ENCODE measurements at places on chromosomes 6 and 20.
A peak's percentile ranks its signal among the peaks of the same experiment; 100 is the strongest.

- no peak for DNase-seq
Measured at GRCh38 chr6:131602781-131603312, 25.2 kb downstream of the MED23 start.

DNA sequence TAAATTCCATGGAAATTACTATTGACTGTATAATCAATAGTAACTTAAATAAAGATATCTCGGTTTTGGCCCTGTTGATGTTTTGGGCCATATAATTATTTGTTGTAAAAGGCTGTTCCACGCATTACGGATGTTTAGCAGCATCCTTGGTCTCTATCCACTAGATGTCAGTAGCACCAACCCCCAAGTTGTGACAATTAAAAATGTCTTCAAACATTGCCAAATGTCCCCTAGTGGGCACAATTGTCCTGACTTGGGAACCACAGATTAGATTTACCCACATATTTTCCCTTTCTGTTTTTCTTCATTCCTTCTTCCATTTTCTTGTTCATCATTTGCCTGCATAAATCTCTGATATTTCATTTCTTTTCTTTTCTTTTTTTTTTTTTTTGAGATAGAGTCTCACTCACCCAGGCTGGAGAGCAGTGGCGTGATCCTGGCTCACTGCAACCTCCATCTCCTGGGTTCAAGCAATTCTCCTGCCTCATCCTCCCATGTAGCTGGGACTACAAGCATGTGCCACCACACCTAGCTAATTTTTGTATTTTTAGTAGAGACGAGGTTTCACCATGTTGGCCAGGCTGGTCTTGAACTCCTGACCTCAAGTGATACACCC is 13.6 kb upstream of the WFDC8 start:
- no peak for DNase-seq

DNA sequence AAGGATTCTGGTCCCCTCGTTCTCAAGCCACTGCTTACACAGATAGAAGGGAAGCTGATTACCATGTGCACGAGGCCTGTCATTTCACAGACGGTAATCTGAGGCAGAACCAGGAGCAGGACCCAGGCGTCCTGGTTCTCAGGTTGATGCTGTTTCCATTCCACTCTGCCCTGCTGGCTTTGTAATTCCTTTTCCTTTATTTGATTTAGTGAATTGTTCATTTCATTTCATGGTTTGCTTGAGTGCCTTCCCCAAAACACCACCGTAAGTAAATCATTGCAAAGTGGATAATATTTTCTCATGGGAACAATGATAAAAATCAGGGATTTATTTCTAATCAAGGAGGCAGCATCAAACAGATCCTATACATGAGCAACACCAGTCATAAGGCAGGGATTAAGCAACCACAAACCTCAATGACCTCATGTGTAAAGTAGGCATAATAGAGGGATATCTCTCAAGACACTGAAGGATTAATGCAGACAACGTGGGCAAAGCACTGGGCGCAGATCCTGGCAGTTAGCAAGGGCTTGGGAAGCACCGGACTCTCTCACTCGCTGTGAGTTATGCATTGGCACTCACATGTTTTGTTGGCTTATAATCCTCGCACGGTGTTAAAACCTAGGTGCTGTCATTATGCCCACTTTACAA is 229.5 kb upstream of the FOXQ1 start:
- no peak for DNase-seq

- no peak for DNase-seq
Measured at GRCh38 chr20:46984405-46984804, 89.8 kb downstream of the EYA2 start.

DNA sequence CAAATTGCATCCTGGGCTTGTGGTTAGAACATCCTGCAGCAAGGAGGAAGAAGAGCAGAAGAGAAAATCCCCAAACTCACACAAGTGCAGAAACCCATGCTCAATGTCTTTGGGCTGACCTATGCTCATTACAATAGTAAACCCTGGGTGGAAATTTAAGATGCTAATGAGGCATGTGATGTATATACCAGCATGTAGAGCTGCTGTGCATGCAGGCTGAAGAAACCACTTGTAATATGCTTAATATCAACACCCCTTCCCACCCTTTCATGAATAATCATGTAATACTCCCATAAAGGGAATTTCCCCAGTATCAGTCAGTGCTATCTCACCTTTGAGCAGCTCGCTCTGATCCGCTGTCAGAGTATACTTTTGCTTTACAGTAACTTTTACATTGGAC is 90.0 kb upstream of the GRIK2 start:
- no peak for DNase-seq

- DNase-seq: no peak
Measured at GRCh38 chr20:46897328-46897880, 2.8 kb downstream of the EYA2 start.

DNA sequence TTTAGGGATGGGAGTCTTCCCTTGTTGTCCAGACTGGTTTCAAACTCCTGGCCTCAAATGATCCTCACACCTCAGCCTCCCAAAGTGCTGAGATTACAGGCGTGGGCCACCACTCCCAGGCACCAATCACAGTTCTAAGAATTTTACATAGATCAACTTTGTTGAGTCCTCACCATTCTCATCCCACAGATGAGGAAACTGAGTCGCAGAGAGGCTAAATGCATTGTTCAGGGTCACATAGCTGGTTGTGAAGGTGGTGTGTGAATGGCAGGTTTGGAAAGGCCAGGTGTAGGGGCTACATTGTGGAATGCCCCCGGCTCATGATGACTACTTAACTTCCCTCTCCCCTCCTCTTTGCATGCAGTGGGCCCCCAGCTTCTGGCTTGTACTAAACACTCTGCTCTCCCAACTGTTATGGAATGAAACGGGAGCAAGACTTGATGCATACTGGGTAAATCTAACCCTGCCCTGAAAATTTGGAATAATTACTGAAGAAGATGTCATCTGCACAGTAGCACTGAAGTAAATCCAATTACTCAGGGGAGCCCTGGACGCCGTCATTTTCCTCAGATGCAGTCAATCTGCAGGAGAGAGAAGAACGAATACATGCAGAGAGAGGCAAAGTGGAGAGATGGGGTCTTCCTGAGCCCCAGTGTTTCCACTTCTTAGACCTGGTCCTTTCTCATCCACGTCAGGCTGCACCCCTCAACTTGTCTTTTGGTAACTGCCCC is 102.3 kb upstream of the ZNF217 start:
- no peak for DNase-seq

DNA sequence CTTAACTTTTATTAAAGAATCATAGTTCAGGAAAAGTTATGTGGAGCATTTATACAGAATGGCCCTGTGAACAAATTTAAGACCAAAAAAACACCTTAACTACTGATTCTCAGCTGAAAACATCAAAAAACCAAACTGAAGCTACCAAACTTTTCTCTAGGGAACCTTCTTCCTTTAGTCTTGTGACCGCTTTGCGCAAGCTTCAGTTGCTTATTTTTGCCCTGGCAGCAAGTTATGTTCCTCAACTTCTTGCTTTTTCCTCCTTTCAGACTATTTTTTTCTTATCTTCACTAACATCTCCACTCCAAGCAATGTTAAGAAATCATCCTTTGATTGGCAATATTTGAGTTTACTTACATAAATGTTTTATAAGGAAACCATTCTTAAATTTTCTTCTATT is 100.1 kb downstream of the MYB start:
- no peak for DNase-seq

DNA sequence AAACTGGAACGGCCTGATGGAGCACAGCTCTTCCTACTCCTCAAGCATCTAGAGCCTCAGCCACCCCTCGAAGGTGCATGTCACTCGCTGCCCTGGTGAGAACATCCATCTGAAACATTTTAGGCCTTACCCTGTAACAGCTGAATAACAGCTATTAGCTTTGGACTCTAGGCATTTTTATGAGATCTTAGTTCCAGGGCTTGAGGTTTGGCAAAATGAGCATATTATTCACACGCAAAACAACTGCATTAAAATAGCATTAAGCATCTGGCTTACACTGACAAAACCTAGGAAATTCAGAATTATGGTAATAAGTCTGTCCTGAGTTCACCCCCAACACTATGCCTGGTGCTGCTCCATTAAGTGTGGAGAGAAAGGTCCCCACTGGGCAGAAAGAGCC is 56.1 kb downstream of the ADAT2 start:
- no peak for DNase-seq

- DNase-seq: no peak
Measured at GRCh38 chr6:35419417-35419816, 32.7 kb upstream of the FANCE start.

- no peak for DNase-seq
Measured at GRCh38 chr6:105511639-105512038, 108.8 kb upstream of the PREP start.

DNA sequence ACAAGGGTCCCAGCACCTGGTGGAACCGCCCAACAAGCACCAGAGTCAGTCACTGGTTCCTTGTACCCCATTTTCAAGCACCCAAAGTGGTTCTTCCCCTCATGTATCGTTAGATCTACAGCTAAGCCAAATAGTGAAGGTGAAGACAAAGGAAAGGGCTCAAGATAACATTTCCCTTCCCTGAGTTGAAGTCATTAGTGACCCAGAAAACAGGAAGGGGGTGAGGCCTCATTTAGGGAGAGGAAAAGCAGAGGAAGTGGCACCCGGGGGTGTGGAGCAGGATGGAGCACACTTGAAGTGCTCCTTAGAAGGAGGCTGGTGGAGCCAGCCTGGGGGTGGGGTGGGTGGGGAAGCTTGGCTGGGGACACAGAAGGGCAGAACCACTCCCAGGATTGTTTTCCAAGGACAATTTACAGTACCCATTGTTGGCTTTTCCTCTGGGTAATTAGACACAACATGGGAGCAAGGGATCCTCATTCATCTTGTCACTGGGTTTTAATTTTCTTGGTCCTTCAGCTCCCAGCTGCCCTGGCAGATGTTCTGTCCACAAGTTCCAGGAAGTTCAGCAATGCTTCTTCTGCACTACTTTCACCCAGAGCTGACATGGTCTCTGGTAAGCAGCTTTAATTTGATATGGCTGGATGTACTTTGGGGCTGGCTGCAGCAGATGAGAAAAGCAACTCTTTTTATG is 73.3 kb upstream of the CD93 start:
- DNase-seq: no peak

- no peak for DNase-seq
Measured at GRCh38 chr20:16212790-16213189, 360.5 kb downstream of the KIF16B start.

- no peak for DNase-seq
Measured at GRCh38 chr6:140175486-140175885, 801.0 kb upstream of the CITED2 start.

GRCh38 chr20:40990542-40991120 is 38.0 kb upstream of the TOP1 start:
- peak; percentile 55 for DNase-seq

DNA sequence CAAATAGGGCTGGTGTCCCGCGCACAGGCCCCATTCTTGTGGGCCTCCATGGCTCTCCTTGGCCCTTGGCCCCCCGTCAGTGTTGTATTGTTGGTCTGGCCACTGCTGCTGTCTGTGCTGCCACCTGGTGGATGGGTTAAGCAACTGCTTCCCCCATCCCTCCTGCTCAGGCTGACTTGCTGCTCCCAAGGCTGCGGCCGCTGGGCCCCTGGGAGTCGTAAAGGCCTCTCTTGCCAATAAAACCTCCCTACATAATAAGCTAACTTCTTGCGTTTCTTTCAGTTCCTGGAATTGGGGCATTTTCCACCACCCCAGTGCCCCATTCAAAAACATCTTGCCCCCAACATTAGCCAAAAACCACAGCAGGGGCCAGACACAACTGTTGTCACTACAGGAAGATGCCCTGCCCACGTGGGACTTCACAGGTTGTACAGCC is 27.1 kb downstream of the CD83 start:
- peak; percentile 46 for DNase-seq

DNA sequence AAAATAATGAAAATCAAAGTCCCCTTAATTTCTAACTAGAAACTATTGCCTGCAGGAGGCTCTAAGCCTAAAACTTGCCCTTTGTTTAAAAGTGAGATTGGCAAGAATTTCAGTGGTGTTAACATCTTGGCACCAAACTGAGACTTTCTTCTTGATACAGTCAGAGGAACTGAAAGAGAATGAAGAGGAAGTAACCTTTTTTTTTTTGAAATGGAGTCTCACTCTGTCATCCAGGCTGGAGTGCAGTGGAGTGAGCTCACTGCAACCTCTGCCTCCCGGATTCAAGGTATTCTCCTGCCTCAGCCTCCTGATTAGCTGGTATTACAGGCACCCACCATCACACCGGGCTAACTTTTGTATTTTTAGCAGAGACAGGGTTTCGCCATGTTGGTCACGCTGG is 3.6 kb downstream of the DOP1A start:
- DNase-seq: no peak

DNA sequence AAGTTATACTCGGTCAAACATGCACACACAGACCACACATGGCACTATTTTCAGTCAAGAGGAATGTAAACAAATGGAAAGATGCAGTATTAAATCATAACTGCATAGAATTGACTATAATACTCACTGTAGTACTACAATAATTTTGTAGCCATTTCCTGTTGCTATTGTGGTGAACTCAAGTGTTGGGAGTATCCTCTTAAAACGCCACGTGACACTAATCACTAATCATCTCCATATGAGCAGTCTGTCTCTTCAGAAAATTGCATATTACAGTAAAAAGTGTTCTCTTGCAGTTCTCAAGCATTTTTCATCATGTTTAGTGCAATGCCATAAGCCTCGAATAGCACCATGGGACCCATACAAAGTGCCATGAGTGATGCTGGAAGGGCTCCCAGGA is 258.7 kb upstream of the ID4 start:
- no peak for DNase-seq

DNA sequence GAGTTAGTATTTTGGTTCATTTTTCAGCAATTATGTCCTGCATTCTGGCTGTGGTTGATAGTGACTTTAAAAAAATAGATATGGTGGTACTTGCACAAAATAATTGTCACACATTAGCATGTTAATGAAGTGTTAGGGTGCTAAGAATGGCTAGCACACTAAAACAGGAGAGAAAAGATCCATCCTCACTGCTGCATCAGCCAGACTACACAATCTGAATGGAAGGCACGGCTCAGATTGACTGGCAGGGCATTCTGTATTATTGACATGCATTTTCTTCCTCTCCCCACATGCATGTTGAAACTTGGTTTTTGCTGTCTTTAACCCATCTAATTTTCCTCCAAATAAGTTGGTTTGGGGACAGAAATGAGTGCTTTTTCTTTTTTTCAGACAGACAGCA is 306.3 kb downstream of the PRL start:
- no peak for DNase-seq

GRCh38 chr6:22754061-22754460 is 184.7 kb downstream of the HDGFL1 start:
- no peak for DNase-seq

Measured in stimulated activated CD8-positive, alpha-beta memory T cell treated with anti-CD3 and anti-CD28 coated beads, Interleukin-7, amount 100 ng/mL, for 4 hours (primary cell).